ENCODE measurements at places on chromosomes 5 and 9. TPM values are rescaled to one million over a fixed set of nuclear protein-coding genes. Genes with fewer than 3 reads are reported as not detected.

GRCh38 chr5:41885286-41885685 is 15.1 kb upstream of the OXCT1 start:
- no peak for DNase-seq

Gene ADGRD2
- not detected for total RNA-seq

DNA sequence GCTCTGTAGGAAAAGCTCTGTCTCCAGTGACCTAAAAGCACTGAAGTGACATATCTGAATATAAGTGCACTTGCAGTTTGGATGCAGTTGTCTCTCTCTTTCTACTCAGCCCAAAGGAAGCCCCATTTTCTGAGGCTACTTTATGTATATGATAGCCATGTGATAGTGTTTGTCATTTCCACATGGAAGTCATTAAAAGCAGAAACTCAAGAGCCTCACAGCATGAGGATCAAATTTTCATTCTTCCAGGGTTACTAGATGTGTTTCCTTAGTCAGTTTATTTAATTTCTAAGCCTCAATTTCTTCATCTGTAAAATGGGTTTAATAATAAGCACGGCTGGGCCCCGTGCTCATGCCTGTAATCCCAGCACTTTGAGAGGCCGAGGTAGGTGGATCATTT is 36.7 kb downstream of the RNF44 start:
- DNase-seq = no peak

Gene REEP5
- 36.7 TPM for total RNA-seq

DNA sequence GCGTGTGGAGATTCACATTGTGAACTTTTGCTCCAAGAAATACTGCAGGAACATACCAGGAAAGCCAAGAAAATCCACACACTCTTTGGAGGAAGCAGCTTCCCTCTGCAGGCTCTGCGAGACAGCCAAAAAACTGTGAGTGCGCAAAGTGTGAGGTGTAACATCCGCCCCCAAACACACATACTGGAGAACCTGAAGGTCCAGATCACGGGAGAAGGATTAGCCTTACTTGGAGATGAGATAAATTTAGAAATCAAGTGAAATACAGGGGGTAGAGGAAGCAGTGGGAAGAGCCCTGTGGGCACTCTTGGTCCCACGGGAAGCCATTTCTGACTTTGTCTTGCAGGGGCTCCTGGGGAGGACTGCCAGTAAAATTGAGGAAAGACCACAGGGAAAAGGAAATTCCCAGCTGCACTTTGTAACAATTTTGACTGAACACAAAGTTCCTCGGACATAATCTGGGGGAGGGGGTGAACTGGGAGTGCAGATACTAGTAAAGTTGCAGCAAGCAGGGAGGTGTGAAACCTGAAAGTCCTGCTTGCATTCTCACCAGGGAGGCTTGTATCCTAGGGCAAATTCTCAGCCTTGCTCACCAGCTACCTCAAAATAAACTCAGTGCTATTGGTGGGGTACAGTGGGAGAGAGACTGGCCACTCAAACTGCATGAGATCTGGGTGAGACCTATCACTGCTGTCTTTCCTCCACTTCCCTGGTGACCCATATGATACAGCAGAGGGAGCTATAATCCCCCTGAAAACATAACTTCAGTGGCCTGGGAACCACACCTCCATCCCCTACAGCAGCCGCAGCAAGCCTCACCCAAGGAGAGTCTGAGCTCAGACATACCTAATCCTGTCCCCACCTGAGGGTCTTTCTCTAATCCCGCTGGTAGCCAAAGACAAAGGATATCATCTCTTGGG is 109.1 kb downstream of the ALDH1A1 start:
- peak; percentile 84 for DNase-seq

DNA sequence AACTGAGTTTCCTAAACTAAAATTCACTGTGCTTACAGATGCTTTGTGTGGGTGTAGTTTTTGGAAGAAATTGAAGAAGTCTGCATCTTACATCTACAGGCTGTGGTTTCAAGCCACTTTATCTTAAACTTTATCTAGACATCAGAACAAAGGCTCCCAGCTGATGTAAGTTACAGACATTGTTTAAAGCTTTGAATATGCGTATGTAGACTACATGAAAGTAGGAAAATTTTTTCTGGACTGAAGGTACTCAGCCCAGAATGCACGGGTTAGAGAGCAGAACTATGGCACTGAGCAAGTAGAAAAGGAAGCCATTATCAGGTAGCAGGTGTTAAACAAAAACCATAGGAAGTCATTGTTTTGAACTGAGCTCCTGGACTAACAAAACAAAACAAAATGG is 185.4 kb downstream of the TTC39B start:
- no peak for DNase-seq

- DNase-seq = no peak
Measured at GRCh38 chr5:1665231-1665630, 134.4 kb downstream of the MRPL36 start.

Gene NRG2
- 10.8 TPM for total RNA-seq

DNA sequence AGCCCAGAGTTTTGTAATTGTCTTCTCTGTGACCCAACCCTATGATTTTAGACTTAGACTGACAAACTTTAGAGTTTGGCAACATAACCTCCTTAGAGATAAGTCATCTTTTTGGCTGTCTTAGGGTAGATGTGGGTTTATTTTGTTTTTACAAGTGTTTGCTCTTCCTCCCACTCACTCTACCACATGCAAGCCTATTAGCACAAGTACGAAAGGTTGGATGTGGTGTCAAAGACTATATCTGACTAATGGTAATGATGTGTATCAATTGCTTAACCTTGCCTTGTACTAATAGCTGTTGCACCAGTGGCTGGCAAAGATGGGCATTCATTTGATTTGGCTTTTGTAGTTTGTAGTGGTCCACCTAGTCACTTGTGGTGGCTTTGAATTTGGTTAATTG is 46.5 kb downstream of the SLC25A46 start:
- no peak for DNase-seq

Gene IQGAP2
- 8.3 TPM for total RNA-seq

Gene SLC25A2
- total RNA-seq = not detected

DNA sequence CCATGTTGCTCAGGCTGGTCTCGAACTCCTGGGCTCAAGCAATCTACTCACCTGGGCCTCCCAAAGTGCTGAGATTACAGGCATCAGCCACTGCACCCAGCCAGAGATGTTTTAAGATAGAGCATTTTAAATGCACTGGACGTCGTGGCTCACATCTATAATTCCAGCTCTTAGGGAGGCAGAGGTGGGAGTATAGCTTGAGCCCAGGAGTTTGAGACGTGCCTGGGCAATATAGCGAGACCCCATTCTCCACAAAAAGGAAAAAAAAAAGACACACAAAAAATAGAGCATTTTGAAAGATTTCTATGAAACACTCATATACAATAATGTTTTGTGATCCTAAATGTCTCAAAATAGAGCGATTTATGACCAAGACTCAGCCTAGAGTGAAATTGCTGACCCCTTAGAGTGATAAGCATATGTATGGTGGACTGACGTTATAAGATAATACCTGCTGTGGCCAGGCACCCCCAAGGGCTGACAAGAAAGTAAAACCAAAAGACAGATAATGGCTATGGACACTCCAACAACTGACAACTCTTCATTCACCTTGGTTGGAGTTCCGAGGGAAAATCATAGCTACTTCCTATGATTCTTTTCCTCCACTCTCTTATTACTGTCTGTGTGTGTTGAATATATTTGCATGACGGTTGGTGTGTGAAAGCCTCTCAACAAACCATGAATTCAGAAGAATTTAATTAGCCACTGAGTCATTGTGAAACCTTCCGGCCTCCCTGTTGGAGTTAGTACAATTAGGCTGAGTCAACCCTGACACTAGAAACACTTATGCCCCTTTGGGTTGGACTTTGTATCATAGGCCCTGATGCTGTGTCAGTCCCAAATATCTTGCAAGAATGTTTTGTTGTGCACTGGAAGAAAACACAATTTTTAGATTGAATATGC is 526.5 kb upstream of the NUDT12 start:
- DNase-seq = no peak
